Activated T-cell treated with anti-CD3 and anti-CD28 coated beads for 1 hour (primary cell): ENCODE measurements at places on chromosomes 11 and 22.

- no peak for DNase-seq
Measured at GRCh38 chr22:49525360-49525759, 302.3 kb downstream of the BRD1 start.

GRCh38 chr11:122714004-122714403 lies 58.5 kb downstream of the UBASH3B start:
- DNase-seq = no peak

DNA sequence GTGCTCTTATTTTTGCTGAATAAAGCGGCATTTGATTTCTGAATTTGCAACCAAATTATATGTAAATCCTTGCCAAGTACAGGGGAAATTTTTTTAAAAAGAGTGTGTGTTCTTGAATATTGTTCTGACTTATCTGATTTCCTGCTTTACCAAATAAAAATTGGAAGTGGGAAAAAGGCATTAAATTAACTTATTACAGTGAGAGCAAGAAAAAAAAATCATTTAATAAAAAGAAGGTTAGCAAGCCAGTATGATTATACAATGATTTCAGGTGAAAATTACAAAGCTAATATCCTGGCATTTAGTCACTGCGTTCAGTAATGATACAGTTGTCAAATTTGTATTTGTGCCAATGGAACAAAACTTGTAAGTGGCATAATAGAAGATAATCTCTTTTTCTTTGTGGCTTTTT lies 82.1 kb upstream of the PPARA start:
- DNase-seq = no peak

GRCh38 chr11:41522391-41522790 lies 62.9 kb upstream of the LRRC4C start:
- no peak for DNase-seq

DNA sequence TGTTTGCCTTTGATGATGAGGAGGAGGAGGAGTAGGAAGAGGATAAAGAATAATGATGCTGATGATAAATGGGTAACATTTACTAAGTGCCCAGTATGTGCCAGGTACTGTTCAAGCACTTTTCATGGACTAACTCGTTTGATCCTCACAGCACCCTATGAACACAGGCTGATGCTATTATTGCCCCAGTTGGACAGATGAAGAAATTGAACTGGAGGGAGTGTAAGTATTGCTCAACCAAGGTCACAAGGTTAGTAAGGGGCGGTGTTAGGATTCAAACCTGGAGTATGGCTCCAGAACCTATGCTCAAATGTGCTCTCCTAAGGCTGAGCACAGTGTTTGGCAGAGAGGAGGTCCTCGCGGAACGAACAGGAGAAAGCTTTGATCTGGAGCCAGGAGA lies 78.6 kb downstream of the SYN3 start:
- no peak for DNase-seq

- DNase-seq = no peak
Measured at GRCh38 chr11:1908618-1909017, 10.9 kb upstream of the TNNT3 start.

DNA sequence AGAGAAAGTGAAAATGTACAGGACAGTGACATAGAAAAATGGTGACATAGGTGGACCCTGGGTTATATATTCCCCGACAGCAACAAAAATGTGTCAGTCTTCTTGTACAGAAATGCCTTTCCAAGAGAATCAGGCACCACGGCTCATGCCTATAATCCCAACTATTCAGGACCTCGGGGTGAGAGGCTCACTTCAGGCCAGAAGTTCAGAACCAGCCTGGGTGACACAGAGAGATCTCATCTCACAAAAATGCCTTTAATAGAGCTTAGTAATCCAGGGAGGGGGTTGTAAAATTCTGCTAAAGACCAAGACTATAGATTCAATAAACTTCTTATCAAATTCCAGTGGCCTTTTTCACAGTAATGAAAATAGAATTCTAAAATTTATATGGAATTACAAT lies 10.7 kb downstream of the ZNF195 start:
- DNase-seq = no peak

DNA sequence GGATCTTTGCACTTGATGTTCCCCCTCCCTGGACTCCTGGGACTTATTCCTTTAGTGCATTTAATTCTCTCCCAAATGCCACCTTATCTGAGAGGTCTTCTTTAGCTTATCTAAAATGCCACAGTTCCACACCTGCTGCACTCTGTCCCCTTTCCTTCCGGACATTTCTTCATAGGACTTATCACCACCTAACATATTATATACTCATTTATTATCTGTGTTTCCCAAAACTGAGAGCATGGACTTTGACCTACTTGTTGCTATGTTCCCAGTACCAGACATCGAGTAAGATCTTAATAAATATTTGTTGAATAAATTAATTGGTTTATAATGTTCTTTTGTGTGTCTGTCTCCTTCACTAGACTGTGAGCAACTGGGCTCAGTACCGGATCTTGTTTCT lies 585.3 kb downstream of the INSC start:
- no peak for DNase-seq

DNA sequence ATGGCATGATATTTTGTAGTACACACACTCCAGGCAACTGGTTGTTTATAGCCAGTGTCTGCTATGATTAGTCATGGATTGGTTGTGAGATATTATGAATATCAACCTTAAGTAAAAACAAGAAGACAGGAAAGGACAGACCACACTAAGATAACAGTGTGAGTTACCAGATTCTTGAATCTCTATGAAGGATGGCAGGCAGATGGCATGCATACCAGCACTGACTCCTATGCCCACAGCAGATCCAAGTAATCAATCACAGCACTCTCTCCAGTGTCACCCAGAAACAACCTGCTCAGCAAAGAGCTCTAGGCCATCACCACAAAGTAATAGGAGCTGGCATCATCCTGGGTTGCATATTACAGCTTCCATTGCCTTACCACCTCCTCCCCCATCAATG lies 116.6 kb downstream of the GALNT18 start:
- DNase-seq = no peak

DNA sequence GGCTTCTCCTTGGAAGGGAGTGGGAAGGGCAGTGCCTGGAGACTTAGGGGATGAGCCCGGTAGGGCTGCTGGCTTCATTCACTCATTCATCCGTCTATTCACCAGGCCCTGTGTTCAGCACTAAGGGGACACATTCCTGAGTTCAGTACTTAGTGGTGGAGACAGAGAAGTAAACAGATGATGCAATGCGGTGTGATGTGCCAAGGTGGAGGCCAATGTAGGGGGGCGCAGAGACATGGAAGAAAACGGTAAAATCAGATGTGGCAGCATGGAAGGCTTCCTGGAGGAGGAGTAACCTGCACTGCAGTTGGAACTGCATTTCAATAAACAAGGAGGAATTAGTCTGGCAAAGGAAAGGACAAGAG lies 21.3 kb downstream of the GRIK4 start:
- DNase-seq = no peak

- DNase-seq = no peak
Measured at GRCh38 chr11:87421422-87421821, 383.7 kb downstream of the TMEM135 start.

DNA sequence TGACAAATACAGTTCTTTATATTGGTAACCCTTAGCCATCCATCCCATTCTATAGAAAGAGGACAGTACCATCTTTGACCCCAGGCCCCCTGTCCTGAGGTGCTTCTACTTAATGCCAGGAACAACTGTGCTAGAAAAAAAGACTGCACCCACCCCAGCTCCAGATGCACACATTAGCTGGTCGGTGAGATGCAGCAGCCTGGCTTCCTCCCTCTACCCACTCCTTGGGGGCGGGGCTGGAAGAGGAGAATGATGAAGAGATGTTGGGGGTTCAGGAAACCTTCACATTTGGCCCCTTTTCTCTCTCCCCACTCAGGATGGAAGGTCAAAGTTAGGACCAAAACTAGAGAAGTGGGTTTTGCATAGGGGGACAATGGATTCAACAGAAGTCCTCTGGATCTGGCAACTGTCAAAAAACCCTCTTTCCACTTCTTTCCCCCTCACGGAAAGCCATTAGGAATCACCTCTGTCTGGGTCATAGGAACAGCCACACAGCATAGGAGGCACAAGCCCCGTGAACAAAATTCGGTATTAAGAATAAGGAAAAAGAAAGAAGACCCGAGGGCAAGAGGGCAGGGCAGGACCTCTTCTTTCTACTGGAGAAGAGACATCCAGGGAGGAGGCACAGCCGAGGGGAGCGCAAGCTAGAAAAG lies 755 bp downstream of the NRIP3 start:
- DNase-seq = no peak

- DNase-seq = no peak
Measured at GRCh38 chr11:106983991-106984390, 34.3 kb downstream of the GUCY1A2 start.

DNA sequence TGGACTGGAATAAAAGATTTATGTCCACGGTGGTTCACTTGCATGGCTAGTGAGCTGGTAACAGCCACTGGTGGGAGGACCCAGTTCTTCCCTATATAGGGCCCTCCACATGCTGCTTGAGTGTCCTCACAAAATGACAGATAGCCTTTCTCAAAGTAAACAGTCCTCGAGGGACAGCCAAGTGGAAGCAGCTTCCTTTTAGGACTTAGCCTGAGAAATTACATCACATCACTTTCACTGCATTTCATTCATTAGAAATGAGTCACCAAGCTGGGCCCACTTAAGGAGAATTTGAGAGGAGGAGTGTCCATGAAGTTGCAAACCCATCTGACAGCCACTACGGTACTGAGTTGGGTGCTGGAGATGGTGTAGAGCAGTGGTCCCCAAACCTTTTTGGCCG lies 7.0 kb downstream of the ISX start:
- DNase-seq = no peak

DNA sequence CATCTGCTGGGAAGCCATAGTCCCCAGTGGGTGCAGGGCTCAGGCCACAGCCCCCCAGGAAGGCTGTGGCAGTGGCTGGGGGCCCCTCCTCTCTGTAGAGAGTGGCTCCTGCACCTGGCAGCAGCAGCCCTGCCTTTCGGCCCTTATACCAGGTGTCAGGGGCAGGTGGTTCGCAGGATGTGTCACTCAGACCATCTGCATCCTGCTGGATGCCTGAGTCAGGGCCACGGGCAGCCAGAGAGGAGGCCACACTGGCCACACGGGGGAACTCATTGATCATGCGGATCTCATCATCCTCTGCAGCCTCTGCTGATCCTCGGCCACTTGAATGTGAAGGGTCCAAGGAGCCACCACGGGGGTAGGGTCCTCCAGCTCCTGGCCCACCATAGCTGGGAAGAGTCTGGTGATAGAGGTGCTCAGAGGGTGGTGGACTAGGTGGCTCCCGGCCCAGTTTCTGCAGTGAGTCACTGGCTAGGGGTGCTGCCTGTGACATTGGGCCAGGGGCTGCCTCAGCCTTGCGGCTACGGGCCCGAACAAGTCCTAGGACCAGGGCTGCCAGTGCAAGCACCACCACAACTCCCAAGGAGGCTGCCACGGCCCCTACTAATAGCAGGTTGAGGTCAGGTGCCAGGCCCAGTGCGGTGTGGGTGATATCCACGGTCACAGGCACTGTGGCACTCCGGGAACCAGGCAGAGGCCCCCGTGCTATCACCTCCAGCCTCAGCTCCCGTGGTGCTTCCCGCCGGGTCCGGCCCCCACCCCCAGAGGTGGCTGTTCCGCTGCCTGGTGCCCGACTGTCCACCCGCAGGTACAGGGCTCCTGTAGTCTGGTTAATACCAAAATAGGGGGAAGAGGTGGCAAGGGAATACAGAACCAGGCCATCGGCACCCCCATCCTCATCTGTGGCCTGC lies 3.3 kb upstream of the TPP1 start:
- no peak for DNase-seq

DNA sequence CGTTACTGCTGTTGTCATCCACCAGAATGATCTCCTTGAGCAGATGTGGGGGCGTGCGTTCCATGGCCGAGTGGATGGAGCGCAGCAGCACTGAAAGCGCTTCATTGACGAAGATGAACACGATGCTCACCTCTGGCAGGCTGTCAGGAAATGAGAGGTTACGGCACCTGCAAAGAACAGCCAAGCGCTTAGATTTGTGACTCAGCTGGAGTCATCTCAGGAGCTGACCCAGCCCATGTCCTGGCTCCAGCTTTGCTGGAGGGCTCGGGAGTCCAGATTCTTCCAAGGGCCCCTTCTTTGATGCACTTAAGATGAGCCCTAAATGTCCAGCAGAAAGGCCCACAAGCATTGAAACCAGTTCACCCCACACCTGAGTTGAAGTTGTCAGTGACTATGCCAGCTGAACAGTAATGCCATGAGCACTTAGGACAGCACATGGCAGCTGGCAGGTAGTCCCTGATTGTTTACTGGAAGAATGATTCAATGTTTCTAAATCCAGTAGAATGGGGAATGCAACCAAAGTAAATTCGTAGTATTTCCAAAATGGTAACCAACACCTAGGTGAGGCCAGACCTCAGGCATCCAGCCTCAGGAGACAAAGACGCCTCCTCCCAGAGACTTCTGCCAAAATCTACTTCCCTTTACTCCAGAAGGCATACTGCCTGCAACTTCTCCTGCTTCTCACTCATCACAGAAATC lies 79.7 kb upstream of the CSNK2A3 start:
- DNase-seq = no peak

- no peak for DNase-seq
Measured at GRCh38 chr11:72353861-72354260, 80.5 kb downstream of the CLPB start.

- no peak for DNase-seq
Measured at GRCh38 chr11:57605028-57605420, 7.5 kb downstream of the SERPING1 start.

DNA sequence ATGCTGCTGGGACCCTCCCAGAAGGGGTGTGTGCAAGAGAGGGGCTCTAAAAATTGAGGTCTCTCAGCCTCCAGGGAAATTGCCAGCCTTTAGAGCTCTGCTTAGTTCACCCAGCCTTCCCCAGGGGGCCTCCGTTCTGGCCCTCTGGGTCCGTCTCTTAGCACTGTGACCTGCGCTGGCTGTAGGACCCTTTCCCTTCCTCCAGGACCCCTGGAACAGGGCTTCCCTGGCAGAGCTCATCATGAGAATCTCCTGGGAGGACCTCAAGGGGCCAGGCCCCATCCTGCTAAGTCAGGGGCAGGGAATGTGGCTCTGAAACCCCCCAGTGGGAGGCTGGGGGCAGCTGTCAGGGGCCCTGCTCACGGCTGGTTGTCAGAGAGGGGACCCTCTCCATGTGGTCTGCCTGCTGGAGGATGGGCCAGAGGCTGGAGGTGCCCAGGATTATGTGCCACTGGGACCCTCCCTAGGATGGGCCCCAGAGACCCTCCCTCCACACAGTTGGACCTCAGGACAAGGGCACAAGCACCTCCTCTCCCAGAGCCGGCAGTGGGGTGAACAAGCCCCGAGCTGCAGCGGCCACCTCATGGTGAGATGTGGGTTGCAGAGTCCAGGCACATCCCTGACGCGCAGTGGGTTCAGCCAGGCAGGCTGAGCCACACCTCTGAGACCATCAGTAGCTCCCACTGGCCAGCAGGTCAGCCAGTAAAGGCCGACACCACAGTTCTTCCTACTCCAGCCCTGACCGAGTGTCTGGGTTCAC lies 27.1 kb upstream of the GAL start:
- no peak for DNase-seq

- DNase-seq = no peak
Measured at GRCh38 chr11:114912826-114913225, 234.5 kb downstream of the NXPE2 start.

DNA sequence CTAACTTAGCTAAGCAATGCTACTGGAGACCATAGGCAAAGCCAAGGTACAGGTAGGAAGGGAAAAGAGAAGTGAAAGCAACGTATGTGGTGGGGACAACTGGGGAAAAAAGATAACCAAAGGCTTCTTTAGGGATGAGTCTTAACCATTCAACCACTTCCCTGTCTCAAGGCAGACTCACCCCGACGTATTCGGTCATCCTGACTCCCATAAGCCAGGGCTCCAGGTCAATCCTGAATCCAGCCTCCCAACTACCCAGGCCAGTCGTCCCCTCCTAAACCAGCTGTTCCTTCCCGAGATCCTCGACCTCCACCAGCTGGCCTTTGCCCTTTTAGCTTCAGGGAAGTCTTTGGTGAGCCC lies 330 bp downstream of the ACP2 start:
- DNase-seq = no peak

- DNase-seq = no peak
Measured at GRCh38 chr11:11810764-11811726, 30.7 kb upstream of the USP47 start.
